Femur (tissue), 1 donor: ENCODE measurements at places on chromosomes 4 and X.
A peak's percentile ranks its signal among the peaks of the same experiment; 100 is the strongest.

DNA sequence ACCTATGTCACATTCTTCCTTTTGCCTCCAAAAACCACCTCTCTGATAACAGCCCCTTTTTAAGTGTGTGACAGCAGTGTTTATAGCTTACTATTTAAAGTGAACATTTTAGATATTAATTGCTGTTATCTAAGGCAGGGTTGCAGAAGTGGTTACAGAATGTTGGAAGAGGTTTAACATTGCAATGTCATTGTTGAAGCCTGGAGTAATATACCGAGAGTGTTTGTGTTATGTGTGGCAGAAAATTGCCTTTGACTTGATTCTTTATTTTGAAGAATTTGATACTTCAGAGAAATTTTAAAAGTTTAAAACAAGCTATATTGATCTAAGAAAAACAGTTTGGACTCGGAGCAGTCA, 37.1 kb downstream of the SMARCAD1 start:
- no peak for DNase-seq

DNA sequence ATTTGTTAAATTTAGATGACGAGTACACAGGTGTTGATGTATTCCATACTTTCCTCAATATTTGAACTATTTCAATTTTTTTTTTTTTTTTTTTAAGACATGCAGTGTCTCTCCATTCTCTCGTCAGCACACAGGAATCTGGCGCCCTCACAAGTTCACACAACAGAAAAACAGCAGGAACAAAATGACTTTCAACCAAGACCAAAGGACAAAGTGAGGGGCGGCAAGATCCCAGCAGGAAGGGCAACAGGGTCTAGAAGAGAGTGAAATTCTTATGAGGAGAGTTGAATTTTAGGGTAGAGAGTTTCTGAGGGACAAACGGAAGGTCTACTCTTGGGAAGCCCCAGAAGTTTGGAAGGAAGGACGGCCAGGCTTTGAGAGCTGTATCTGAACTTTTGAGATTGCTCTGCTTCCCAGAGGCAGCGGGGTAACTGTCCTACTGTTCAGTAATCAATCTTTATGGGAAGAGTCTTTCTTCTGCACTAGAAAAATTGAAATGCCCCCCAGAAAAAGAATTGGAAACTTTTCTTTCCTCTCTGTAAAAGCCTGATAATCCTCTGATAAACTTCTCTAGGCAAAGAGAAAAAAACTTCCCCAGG, 760.2 kb downstream of the RAB28 start:
- DNase-seq, result no peak

DNA sequence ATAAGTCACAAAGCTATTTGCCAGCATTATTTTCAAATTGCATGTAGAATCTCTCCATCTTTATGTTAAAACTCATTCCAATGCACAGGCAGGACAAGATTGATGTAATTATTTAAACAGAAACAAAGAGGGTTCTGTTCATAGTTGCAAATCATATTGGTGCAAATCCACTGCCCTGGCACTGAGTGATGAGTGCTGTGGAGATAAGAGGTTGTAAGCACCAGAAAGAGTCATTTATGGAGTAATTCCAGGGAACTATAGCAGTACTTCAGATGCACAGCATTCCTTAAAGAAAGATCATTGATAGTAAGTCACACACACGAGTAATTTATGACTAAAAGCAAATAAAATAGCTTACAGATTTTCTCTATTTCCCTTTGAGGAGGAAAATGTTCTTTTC, 337.7 kb upstream of the CTSO start:
- DNase-seq, result no peak

DNA sequence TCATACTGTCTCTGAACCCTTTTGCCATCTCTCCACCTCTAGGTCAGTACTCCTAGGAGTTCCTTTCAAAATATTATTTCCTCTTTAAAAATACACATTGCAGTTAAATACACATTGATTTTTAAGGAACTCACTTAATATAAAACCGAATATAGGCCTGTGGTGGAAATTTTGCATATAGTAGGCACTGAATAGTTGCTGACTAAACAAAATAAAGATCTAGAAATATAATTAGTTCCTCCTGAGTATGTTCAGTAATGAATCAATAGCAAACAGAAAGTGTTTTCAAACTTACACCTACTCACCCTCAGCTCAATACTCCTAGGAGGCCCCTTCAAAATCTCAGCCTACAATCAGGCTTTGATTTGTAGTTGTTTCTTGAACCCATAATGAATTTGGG, 61.5 kb downstream of the IGSF1 start:
- DNase-seq, result no peak

DNA sequence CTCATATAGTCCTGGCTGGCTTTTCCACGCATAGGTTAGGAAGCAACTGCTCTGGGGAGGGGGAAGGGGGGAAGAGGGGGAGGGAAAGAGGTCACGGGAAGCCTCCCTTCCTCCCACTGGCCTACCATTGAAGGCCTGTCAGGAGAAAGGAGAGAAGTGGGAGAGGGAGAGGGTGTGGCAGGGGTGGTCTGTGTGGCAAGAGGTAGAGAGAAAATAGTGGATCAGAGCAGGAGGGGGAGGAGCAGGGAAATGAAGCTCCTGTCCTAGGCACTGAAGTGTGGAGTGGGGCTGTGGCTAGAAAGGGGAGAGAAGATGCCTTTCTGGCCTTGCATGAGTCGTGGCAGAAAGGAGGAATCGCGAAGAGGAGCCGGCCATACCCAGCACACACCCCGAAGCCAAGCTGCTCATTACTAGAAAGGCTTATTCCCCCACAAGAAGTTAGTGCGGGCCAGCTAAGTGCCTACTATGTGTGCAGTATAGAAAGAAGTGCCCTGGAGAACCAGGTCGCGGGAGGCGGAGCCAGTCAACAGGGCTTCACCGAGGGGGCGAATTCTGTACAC, 1.1 kb upstream of the TMEM164 start:
- no peak for DNase-seq

- DNase-seq, result no peak
Measured at GRCh38 chr4:41939016-41939626, 3.9 kb downstream of the TMEM33 start.

DNA sequence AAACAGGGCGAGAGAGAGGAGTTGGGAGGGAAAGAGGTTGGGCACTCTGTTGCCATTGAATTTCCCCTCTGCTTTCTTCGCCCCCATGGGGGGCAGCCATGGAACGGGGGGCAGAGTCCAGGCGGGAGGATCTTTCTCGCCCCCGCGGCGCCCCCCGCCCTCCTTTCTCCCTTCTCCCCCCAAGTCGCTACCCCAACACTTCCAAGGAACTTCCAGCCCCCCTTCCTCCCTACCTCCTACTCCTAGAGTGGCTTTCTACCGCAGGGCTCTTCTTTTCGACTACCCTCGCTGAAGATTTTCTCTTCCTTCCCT, 594 bp upstream of the STAG2 start:
- DNase-seq, result no peak

- no peak for DNase-seq
Measured at GRCh38 chr4:107213880-107214279, 177.8 kb upstream of the DKK2 start.

DNA sequence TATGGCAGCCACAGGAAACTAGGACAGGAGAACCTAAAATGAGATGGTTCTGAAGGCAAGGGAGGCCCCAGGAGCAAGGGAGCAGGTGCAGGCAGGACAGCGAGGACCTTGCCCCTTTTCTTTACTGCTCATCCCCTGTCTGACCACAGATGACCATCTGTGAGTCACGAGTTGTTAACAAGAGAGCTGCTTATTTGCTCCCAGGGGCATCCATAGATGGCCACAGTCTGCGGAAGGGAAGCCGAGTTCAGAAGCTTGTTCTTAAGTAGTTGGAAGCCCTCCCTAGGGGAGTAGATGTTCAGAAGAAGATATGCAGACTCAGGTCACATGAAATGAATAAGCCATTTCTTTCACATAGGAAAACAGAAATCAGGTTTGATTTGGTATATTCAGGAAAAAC, 69.4 kb downstream of the EVC2 start:
- DNase-seq, result no peak

GRCh38 chr4:23235628-23236390, 543.1 kb downstream of the GBA3 start:
- no peak for DNase-seq

GRCh38 chr4:169800541-169800940, 42.8 kb upstream of the HPF1 start:
- no peak for DNase-seq

- no peak for DNase-seq
Measured at GRCh38 chr4:36079666-36080065, 164.6 kb downstream of the ARAP2 start.

GRCh38 chrX:44975666-44976263, 102.8 kb downstream of the KDM6A start:
- no peak for DNase-seq

DNA sequence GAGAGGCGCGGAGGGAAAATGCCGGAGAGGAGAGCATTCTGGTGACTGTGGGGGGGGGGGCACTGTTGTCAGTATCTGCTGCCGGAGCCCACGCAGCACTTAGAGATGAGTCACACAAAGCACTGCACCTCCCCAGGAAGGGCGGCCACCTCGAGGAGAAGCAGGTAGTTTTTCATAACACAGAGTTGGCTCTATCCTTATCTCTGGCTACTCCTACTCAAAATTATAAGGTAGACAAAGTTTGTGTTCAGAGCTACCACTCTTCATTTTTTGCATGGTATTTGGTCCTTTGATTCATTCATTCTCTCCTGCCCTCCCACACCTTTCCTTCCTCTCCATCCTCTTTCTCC, 76.2 kb upstream of the SCOC start:
- no peak for DNase-seq

DNA sequence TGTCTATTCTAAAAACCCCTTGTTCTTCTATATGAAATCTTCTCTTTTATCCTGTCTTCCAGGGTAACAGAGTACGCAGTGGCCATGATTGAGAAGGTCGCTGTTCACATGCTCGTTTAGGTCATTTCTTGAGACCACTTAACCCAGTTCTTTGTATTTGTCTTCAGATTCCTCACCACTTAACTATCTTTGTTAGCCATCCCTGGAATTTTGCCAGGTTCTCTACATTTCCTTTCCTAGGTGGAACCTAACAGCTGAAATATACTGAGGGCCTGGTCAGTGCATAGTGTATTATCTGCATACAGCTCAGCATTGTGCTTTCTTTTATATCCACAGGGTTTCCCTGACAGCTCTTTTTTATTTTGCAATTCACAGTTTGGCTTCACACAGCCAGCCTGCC, 148.9 kb upstream of the GALNT7 start:
- DNase-seq, result no peak

GRCh38 chr4:136106753-136107152, 1425.5 kb downstream of the PCDH18 start:
- DNase-seq, result no peak

GRCh38 chrX:50707955-50708699, 105.9 kb downstream of the SHROOM4 start:
- no peak for DNase-seq

GRCh38 chrX:150544835-150545770, 23.3 kb upstream of the MTM1 start:
- no peak for DNase-seq

DNA sequence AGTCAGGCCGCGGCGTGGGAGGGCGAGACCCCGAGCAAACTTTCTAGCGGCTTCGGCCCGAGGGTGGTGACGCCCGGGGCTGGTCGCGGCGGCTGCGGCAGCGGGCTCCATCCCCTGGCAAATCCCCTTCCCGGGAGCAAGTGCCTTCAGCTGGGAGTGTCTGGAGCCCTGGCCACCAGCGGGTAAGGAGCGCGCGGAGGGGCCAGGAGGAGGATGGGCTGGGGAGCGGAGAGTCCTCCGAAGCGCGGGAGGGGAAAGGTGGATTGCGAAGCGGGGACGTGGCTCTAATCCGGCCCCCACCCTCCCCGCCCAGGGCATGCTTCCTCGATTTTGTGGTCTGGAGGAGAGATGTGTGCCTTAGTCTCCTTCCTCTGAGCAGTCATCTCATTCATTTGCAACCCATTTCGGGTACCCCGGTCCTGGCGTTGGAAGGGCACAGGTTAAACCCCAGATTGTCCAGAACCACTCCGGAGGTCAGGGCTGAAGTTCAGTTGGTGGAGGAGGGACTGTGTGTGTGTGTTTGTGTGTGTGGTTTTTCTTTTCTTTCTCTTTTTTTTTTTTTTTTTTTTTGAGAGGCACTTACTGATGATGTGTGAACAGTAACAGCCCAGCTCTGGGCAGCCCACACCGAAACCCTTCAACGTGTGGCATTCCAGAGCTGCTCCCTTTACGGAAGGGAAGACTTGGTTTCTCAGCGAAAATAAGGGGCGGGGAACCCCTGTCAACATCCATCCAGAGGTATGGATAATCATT, 516 bp downstream of the SGMS2 start:
- peak; percentile 72 for DNase-seq

GRCh38 chr4:42151568-42152506, 618 bp downstream of the BEND4 start:
- peak; percentile 45 for DNase-seq

DNA sequence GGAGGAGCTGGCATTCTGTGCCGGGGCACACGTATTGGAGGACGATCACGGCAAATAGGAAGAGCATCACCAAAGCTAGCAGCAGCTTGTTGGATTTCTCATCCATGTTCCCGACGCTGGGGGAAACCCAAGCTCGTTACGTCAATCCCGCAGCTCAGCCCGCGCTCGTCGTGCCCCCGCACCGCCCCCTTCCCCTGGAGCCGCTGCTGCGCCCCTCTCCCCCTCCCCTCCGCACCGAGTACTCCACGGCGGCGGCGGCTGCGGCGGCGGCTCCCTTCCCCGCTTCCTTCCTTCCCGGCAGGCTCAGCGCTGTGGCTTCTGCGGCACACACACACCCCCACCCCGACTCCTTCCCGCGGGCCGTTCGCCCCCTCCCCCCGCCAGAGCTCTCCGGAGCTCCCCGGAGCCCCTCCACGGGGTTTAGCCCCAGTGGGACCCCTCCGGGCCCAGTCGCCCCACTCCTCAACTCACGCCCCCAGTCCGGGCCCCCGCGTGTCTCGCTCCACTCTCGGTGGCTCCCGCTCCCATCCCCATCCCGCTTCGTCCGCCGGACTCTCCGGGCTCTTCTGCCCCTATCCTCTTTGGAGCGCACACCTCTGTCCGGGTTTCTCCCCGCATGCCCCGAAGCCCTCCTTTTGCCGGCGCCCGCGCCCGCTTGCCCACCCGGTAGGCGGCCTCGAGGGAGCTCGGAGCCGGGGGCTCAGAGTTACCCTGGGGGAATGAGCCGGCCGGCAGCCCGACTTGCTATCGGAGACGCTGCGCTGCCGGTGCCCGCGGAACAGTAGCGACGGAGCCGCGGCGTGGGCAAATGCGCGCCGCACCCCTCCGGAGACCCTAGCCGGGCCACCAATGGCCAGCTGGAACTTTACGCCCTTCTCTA, 978 bp downstream of the HS6ST2 start:
- peak; percentile 55 for DNase-seq

- no peak for DNase-seq
Measured at GRCh38 chr4:38141808-38142500, 181.8 kb downstream of the PTTG2 start.

DNA sequence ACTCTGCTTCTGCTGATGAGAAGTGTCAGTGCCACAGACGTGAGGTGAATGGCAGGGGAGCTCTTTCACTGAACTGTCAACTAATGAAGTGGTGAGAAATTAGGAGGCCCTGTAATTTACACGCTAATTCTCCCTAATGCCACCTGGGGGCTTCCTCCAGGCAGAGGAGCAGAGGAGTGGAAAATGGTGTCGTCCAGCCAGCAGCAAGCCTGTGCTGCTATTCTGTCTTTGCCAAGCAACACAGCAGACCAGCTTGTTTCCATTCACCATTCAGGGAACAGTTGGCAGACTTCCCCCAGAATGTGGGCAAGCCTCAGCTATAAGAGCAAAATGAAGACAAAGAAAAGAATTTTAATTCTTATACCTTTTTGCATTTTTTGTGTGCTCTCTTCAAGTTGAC, 245.2 kb upstream of the TET2 start:
- DNase-seq, result peak; percentile 78
